ENCODE measurements at places on chromosomes 3 and 15.

GRCh38 chr15:63994073-63994600 lies 52.1 kb downstream of the DAPK2 start:
- DNase-seq, result no peak

DNA sequence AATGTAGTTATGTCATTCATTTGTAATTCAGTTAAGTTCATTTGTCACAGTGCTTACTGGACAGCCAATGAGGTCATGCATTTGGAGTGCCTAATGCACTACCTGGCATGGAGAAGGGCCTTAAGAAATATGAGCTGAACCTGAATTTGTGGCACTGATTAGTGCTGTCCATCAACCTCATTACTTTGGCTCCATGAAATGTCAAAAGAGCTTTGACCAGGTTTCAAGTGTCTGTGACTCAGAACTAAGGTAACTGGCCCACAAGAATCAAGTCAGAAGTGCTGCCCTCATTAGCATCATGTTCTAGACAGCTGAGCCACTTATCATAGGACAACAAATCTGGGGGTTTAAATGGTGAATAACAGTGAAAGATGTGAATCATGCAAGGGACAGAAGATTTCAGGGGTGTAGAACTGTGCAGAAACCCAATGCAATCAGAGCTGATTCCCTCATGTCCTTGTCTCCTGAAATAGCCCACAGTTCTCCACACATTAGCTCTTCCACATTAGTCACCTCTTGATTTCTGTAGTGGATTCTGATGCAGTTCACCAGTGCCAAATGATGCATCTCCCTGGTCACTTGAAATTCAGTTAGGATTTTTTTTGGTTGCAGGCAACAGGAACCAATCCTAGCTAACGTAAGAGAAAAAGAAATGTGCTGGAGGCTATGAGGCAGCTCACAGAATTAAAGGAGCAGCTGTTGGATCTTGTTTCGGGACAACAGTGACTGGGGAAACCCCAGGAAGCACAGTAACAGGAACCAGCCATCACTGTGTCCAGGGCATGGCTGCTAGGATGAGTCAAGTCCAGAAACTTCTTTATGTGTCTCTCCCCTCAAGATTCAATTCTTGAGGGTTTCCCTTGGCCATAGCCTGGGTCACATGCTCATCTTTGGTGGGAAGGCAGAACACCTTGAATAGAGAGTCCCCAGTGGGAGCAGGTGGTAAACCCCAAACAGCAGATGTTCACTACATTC lies 38.7 kb downstream of the CHST2 start:
- no peak for DNase-seq

DNA sequence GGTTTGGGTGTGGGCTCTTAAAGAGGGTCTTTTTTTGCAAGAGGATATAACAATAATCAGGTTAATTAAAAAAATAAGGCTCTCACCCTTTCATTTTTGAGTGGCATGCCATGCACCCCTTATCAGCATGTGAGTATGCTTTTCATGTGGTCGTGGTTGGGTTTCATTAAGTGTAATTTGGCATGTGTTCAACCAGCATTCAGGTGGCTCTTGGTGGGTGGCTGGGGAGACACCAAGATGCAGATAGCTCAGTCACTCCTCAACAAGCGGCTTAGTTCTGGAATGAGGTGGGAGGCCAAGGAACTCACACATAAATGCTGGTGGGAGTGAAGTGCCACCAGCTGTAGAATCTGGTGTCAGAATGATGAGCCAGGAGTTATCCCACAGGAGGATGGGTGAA lies 66.8 kb downstream of the FLNB start:
- no peak for DNase-seq

GRCh38 chr3:170324962-170325361 lies 32.6 kb upstream of the SKIL start:
- no peak for DNase-seq

DNA sequence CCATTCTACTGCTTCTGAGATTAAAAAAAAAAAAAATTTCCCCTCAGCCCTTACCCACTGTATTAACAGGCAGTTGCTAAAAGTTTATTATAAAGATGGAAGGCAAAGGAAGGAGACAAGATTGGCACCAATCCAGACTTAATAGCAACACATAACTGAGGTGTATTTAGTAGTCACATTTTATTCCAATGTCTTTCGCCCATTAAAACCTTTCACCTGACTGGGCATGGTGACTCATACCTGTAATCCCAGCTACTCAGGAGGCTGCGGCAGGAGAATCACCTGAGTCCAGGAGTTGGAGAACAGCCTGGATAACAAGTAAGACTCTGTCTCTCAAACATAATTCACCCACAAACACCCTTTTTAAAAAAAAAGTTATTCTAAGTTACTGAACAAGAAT lies 4.4 kb downstream of the ACAP2 start:
- no peak for DNase-seq

DNA sequence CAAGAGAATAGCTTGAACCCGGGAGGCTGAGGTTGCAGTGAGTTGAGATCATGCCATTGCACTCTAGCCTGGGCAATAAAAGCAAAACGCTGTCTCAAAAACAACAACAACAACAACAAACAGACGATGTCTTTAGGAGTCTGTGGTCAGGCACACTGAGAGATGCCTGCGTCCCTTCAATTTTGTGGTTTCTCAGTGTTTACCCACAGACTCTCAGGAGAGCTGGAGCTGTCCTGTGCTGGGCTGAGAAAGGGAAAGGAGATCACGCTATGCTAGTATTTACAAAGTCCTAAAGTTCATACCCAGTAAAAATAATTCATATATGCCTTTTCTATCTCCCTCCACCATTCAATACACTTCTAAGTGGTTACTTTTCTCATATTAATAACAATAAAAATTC lies 6.3 kb downstream of the LAMP3 start:
- no peak for DNase-seq

DNA sequence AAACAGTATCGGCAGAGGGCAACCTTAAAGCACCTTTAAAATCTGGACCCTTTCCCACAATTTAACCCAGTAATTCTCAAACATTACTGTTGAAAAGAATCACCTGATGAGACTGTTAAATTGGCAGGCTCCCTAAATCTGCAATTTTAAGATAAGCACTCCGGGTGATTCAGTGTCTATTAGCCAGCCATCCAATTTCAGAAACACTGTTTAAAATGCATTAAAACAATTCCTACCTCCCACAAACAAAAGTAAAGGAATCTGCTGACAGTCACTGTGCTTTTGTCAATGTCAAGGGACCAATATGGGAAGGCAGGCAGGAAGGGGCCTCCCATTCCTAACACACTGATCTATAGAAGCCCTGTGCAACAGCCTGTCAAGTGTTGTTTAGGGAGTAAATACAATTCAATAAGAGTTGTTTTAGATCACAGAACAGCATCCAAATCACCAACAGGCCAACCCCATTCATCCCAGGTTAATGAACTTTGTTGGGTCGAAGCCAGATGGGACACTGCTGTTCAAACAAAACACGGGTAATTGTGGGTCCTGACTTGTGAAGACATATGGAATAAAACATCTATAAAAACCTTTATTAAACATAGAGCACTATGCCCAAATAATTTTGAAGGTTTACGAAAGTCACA lies 21.4 kb downstream of the SIAH2 start:
- no peak for DNase-seq

DNA sequence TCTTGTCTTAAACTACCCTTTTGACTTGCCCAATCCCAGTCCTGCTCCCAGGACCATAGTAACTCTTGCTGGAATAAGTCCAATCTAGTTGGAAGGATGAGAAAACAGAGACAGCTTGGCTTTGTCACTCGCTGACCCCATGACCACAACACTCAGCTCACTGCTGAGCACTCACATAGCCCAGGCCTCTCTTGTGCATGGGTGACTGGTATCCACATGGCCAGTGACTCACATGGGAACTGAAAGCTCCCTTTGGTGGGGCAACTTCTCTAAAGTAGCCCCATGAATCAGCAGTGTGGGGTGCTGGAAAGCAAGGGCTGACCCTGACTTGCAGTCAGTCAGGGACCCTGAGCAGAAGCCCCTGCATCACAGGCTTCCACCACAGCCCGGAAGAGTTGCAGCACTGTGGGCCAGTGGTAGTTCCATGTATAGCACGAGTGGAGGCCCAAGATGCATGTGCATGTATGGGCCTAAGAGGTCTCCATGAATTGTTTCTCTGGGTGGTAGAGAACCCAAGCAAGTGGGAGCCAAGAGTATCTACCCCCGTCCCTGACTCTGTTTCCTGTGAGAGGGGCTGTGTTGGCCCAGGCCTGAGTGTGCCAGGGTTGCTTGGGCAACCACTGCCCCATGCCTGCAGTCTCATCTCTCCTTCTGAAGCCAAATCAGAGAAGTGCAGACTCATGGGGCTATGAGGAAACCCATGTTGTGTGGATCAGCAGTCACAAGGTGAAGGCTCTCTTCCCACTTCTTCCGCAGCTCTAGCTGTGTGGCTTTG lies 62.1 kb upstream of the XCR1 start:
- no peak for DNase-seq

GRCh38 chr3:172140499-172141391 lies 101.4 kb downstream of the FNDC3B start:
- no peak for DNase-seq

DNA sequence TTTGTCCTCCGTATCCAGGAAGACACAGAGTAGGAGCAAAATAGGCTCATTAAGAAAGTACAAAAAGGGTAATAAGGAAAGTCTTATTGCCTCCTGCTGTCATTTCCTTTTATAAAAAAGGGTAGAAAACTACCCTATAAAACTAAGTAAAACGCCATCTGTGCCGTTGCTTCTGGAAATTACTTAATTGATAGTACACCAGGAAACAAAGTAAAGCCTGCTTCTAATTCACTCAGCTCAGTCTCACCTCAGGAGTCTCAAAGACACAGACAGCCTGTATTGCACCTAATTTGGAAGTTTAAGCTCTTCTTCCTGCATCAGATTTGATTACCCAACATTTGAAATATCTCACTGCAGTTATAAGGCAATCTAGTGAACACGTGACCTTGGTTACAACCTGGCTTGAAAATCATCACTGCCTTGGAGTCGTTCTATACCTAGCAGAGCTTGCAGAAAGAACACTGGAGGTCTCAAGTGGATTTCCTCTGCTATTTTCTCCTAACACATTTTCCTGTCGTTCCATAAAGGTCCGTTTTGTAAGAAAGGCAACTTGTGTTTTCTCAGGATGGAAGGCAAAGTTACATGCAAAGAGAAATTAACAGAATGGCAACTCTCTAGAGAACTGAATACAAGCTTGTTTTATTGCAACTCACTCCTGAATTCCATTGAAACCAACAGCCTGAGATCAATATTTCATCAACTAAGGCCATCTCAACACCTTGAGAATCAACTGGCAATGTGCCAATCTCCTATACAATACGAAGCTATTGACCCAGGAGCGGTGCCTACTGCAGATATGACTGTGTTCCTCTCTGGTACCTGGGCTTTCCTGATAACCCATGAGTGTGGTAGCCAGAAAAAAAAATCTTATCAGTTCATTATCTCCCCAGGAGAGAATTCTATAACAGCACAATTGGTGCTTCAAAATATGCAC lies 203.3 kb upstream of the LMCD1 start:
- DNase-seq, result no peak

DNA sequence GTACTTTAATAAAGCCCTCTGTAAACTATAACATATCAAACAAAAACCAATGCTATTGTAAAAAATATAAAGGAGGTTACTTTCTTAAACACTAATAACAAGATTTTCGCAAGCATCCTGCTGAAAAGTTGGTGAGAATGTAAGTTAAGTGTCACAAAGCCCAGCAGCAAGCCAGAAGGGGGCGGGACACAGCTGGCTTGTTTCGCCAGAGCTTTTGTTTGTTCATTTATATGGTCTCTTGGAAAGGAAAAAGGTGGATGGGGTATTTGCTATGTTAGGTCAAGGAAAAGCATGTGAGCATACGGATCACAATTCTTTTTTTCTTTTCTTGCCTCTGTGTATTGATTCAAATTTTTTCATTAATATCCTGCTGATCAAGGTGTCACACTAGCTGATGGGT lies 59.9 kb downstream of the HACD2 start:
- DNase-seq, result no peak

DNA sequence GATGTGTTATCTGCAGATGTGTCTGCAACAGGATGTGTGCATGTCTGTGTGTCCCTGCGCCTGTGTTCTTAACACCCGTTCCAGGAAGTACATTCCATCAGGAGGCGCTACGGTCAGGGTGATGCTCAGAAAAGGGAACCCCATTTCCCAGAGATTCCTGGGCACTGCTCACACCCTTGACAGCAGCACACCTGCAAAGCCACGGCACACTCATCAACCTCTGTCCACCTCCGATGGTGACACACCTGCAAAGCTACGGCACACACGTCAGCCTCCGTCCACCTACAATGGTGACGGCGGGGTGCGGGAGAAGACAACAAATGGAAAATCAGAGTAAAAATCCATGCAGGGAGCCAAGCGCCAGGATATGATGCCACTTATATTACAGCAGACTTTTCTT lies 55.4 kb downstream of the NIPA2 start:
- DNase-seq, result no peak

DNA sequence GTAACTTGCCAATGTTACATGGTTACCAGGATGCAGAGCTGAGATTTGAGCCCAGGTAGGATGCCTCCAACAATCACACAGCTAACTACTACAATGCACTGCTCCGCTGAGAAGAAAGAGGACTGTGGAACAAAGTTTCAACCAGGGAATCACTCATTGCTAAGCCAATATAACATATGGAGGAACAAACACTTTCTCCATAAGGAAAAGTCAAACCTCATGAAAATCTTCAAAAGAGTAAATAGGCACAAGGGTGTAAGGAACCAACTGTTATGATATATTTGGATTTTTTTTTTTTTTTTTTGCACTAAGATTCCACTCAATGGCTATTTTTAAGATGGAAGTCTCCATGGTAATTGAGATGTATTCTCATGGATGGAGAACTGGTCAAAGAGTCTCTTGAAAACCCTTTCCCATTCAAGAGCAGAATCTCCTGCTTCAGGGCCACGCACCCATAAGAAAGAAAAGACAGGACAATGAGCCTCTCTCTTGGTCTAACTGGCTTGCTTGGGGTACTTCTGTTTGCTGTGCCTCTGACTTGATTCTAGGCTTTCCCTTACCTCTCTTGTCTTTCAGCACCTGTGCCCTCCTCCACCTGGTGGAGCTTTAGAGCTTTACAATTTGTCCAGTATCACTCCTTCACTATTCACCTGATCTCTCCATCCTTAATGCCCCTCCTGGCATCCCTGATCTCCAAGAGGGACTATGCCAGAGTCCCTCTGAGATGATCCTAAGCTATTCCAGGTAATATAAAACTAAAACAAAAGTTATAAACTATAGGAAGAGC lies 252.8 kb downstream of the NTRK3 start:
- no peak for DNase-seq

GRCh38 chr15:73601451-73602445 lies 31.4 kb downstream of the NPTN start:
- no peak for DNase-seq

- DNase-seq, result no peak
Observed at GRCh38 chr15:92915766-92916435, 15.8 kb downstream of the CHD2 start.

- DNase-seq, result no peak
Observed at GRCh38 chr3:188750617-188751016, 421.2 kb upstream of the TPRG1 start.

- DNase-seq, result no peak
Observed at GRCh38 chr3:82163907-82164520, 402.6 kb upstream of the GBE1 start.

GRCh38 chr3:58116985-58117384 lies 93.8 kb downstream of the DNASE1L3 start:
- DNase-seq, result no peak

- DNase-seq, result no peak
Observed at GRCh38 chr15:89826671-89827655, 12.3 kb upstream of the ANPEP start.

- DNase-seq, result no peak
Observed at GRCh38 chr15:82585072-82585471, 44.8 kb upstream of the RPS17 start.

Data from NCI-H187 (cell line).